ENCODE measurements at places on chromosomes 11 and 22.
A peak's percentile ranks its signal among the peaks of the same experiment; 100 is the strongest.

GRCh38 chr11:12196308-12196707 is 85.9 kb downstream of the MICAL2 start:
- DNase-seq, result no peak

DNA sequence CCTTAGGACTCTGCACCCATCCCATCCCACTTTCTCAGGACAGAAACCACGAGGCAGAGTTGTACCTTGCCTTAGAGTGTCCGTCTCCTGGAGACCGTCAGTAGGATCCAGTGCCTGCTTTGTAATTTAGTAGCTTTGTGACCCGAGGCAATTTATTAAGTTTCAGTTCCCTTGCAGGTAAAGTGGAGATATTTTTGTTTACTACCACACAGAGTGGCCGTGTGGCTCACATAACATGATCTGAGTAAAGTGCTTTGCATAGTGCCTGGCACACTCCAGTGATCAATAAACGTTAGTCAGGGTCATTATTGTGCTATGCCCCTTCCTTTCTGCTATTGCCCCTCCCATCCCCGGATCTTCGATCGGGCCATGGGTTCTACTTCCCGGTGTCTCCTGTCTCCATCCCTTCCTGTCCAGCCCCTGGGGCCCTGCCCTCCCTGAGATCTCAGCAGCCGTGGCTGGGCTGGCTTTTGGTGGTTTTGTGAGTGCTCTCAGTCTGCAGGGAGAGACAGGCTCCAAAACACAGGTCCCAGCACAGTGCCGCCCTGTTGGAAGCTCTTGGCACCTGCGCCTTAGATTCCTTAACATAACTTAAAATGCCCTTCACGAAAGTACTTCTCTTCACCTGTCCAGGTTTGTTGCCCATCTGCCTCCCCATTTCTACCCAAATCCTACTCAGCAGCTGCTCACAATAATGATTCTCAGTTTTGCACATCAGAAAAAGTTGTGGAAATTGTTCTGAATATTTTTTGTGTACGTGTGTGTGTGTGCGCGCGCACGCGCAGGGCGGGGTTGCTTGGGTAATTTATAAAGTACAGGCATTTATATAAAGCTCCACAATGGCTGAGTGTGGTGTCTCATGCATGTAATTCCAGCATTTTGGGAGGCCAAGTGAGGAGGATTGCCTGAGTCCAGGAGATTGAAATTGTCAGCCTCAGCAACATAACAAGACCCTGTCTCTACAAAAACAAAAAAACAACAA is 753.7 kb downstream of the NTM start:
- DNase-seq, result no peak

GRCh38 chr22:19984201-19984753 is 32.3 kb downstream of the ARVCF start:
- peak; percentile 27 for DNase-seq

DNA sequence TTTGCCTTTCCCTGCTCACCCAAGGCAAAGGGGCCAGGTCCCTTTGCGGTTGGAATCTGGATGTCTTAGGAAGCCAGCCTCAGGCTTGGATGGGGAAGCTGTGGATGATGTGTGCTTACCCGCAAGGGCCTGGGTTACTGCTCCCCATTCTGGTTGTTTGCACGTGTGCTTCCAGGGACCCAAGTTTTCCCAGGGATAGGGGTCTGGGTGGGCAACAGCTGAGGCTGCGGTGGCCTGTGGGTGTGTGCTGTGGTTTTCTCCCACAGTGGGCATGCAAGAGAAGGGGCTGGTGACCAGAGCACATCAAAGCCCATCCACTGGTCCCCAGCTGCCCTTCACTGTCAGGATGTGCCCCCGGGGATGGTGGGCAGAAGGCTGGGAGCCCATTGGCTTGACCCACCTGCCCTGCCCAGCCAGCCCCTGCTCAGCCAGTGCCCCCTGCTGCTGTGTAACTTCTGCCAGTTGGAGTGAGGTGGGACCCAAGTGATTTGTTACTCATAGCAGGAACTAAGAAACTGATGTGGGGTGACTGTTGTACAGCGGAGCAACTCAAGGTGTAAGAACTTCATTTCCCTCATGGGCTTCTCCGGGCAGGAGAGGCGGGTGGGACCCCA is 3.3 kb downstream of the CAPN5 start:
- no peak for DNase-seq

- no peak for DNase-seq
Measured at GRCh38 chr11:77052518-77052917, 14.3 kb upstream of the CAPN5 start.

GRCh38 chr11:90284171-90284570 is 61.3 kb upstream of the CHORDC1 start:
- DNase-seq, result no peak

DNA sequence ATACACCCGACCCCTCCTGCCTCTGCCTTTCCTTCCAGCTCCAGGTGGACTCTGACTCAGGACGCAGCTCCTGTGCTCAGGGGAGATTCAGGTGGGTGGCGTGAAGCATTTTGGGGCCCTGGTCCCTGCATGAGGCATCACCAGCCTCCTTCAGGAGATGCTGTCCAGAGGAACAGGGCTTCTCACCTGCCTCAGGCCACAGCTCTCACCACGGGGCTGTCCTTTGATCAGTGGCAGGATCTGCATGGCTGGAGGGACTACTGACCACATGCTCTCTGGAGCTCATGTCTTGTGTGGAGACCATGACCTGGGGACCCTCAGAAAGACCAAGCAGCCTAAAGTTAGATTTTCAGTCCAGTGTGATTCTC is 58.8 kb downstream of the GGTLC2 start:
- no peak for DNase-seq

DNA sequence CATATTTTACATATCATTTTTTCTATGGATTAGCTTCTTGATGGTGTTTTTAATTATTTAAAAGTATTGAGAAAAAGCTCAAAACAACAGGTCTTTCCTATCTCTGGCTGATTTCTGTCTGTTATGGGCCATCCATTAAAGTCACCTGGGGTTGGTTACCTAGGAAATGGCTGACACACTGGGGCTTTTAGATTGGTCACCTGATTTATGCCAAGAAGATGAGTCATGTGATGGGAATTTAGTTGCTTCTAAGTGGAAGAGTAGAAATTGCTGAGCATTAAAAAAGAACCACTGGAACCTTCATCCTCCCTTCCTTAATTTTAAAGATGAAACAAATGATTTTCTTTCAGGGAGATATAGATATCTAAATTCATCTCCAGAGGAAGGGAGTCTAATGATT is 48.8 kb upstream of the LARGE1 start:
- DNase-seq, result no peak

GRCh38 chr22:23786261-23786710 is 480 bp upstream of the SMARCB1 start:
- DNase-seq, result no peak

DNA sequence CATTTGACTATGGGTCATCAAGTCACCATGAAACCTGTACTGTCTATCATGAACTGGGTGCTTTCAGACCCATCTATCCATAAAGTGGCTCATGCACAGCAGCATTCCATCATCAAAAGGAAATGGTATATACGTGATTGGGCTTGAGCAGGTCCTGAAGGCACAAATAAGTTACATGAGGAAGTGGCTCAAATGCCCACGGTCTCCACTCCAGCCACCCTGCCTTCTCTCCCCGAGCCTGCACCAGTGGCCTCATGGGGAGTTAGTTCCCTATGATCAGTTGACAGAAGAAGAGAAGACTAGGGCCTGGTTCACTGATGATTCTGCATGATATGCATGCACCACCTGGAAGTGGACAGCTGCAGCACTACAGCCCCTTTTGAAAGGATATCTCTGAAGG is 312.5 kb downstream of the TENM4 start:
- DNase-seq, result no peak

GRCh38 chr22:39937906-39938305 is 22.3 kb upstream of the TMA7B start:
- DNase-seq, result no peak

DNA sequence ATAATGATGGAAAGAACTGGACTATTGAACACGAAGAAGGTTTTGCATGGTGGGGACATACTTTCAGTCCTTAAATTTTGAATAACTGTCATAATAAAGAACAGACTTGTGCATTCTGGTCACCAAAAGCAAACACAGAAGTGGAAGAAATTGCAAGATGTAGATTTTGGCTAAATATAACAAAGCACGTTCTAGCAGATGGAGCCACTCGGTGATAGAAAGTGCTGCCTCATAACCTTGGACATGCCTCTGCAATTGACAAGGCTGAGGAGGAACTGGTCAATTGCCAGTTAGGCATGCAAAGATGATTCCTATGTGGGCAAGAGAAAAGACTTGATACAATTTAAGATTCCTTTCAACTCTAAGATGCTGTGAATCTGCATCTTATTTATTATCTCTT is 244.1 kb upstream of the ZC3H12C start:
- no peak for DNase-seq

DNA sequence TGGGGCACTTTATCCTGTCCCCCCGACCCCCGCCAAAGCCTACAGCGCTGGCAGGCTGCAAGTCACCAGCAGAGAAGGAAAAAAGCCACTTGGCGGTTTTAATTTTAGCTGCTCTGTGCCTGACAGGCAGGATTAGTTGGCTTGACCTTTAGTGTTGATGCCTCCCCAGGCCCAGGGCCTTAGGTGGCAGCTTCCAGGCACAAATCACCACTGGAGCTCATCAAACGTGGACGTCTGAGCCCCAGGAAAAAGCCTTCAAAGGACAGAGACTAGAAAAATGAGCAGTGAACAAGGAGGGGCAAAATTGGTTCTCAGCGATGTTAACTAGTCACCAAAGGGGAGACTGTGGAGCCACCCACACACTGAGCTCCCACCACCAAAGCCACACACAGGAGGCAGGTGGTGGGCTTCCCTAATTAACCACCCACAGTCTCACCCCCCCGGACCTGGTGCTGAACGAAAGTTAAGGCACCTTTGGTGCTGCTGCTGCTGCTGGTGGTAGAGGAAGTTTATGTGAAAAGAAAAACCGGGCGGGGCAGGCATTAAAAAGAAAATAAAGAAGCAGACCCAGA is 4.4 kb upstream of the PYGM start:
- DNase-seq, result peak; percentile 33

Measured in right cardiac atrium (tissue), 5 donors.